ENCODE measurements at places on chromosomes 1 and 21.

GRCh38 chr1:1157426-1157913, 16.2 kb upstream of the TTLL10 start:
- DNase-seq: no peak

DNA sequence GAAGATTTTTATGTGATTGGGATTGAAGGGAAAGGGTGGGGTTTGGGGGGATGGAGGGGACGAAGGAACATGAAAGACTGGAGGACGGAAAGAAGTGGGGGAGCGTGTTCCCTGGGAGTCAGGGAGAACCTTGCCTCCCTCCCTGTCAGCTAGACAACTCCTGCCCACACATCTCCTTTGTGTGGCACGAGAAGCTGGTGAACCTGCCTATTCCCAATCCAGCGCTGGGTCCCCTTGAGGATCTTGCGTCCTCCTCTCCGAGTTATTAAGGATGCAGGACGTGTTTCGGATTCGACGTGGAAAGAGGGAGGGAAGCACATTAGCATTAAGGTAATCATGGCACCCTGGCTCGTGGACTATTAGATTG, 1.4 kb downstream of the LRRC7 start:
- no peak for DNase-seq

GRCh38 chr1:67019121-67019520, 34.8 kb downstream of the SLC35D1 start:
- no peak for DNase-seq

GRCh38 chr1:30650968-30651320, 72.4 kb downstream of the MATN1 start:
- no peak for DNase-seq

DNA sequence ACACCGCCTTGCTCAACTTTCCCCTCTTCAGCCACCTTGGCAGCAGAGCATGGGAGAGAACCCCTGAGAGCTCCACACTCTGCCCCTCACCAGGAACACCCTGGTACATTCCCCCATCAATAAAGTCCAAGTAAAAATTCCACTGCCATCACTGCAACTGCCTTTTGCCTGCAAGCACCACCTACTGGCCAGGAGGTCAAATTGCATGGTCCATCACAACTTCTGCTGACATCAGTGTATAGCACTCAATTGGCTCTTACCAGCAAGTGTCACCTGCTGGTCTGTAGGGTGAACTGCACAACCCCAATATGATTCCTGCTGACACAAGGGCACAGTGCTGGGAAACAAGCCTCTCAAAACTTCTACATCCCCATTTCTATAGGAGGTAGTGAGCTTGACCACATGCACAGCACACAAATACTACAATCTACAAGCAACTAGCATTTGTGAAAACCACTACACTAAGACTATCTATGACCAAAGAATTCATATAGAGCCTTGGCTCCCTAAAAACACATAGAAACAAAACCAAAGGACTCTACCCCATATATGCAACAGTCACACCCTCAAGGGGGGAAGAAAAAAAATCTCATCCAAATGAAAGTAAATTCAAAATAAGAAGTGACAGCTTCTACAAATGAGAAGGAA, 69.2 kb downstream of the FASLG start:
- no peak for DNase-seq

- DNase-seq: no peak
Measured at GRCh38 chr1:185369786-185370185, 52.7 kb upstream of the IVNS1ABP start.

- DNase-seq: no peak
Measured at GRCh38 chr1:234214911-234215892, 158.1 kb upstream of the COA6 start.

DNA sequence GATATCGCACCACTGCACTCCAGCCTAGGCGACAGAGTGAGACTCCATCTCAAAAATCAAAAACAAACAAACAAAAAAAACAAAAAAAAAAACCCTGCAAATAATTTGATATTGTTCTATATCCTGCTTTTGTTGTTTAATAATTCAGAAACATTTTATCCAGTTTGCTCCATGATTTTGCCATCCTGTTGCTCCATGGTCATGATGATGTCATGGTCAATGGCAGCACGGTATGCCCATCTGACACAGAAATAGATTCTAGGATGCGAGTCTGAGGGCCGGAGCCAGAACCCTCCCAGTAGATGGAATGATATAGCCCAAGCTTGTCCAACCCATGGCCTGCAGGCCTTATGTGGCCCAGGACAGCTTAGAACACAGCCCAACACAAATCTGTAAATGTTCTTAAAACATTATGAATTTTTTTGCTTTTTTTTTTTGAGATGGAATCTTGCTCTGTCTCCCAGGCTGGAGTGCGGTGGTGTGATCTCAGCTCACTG, 39.8 kb downstream of the EDARADD start:
- DNase-seq: no peak

DNA sequence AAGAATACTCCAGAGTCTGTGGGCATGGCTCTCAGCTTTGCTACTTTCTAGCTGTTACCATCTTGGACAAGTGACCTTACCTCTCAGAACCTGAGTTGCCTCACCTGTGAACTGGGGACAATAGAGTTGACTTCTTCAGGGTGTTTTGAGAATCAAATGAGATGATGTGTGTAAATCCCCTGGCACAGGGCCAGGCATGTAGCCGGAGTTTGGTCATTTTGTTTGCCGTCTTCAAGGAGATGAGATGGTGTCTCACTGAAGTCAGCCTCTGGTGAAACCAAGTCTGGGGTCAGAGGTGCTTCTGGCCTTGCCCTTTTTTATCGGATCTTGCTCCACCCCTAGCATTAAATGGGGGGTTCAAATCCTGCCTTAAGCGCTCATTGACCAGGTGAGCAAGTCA, 149.2 kb upstream of the TMEM51 start:
- DNase-seq: no peak

DNA sequence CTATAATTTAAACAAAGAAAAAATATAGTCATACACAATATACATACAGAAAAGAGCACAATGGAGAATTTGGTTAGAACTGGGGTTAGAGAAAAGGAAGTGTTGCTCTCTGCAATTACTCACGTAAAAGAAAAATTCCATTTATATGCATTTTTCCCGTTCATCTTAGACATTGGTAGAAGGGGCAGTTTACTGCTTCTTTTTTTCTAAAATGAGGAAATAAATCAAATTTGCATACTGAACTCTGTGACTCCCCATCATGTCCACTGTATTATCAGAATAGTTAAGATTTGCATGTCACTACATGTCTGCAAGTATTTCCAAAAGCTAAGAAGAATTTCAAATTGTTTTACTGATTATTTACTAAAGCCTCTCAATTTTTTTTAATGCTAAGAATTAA, 44.1 kb upstream of the C1orf105 start:
- DNase-seq: no peak

DNA sequence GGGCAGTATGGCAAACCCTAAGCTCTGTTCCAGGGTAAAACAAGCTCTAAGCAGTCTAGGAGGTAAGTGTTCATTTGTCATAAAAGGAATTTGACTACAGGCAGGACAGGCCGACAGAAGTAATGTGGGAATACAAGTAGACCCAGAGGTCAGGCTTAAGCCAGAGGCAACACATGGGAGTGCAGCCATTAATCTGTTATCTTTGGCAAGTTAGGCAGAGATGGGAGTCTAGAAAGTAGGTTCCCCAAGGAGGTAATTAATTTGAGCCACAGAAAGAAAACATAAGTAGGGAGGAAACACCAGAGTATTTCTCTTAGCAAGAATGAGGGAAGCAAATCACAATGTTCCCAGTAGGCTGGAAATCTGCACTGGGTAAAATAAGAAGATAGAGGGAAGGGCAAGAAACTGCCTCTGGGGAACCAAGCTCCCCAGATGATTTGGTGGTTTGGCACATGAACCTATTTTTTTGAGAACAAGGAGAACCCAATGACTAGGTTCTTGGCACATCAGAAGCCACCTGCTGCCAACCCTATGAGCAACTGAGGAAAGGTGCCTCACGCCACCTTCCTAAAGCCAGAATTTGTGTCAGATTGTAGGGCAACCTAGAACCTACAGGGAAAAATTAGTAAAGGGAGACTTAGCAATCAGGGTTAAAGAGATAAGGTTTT, 636.4 kb upstream of the PLXNA2 start:
- no peak for DNase-seq

DNA sequence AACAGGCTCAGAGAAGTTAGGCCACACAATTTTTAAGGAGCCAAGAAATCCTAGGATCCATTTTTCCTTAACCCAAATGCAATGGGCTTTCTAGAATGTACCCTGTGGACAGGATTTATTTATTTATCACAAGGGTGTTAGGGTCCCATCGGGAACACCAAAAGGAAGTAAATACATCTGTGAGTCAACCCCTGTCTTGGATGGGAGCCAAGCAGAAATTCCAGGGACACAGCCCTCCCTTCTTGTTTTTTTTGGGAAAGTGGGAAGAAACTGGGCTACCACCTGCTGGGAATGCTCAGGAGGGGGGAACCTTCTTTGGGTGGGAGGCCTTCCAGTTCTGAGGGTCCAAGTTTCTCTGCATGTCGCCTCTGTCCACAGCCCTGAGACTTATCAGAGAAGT, 1.3 kb downstream of the CRNN start:
- DNase-seq: no peak

DNA sequence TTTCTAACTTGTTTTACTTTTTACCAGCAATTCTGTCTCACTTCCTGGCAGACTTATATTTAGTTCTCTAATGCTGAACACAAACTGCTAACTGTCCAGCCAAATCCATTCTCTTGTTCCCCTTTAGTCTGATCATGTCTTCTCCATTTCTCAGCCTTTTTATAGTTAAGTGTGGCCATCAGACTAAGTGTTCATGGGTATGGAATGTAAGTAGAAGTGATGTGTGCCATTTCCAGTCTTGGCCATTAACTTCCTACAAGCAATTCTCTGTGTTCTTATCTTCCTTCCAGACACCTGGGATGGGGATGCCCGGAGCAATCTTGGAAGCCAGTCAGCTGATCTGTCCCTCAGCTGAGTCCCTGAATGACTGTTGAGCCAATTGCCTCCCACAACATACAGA, 165.8 kb downstream of the ST6GALNAC3 start:
- no peak for DNase-seq

- DNase-seq: no peak
Measured at GRCh38 chr21:41653243-41653953, 113.5 kb downstream of the RIPK4 start.

GRCh38 chr1:159248311-159248710, 43.6 kb downstream of the ACKR1 start:
- DNase-seq: no peak

DNA sequence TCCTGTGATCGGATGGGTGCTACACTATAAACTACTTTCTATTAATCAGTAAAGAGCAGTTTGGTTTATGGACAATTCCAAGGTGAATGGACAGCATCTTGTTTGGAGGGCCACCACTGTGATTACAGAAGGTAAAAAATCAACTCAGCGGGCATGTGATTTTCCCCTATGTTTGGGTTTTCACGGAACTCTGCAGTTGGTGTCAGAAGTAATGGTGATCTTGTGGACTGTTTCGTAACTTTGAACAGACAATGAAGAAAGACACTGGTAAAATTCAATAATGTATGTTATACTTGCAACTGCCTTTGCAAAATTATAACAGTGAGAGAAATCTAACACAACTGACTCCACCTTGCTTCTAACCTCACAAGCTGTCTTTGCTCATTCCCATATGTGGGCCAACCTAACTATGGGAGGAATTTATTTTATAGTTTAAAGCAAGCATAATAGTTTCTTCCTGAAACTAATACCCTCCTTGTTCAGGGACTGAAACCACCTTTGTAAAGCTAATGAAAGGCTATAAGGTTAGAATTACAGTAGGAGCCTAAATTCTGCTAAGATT, 53.2 kb downstream of the TRIM33 start:
- no peak for DNase-seq

DNA sequence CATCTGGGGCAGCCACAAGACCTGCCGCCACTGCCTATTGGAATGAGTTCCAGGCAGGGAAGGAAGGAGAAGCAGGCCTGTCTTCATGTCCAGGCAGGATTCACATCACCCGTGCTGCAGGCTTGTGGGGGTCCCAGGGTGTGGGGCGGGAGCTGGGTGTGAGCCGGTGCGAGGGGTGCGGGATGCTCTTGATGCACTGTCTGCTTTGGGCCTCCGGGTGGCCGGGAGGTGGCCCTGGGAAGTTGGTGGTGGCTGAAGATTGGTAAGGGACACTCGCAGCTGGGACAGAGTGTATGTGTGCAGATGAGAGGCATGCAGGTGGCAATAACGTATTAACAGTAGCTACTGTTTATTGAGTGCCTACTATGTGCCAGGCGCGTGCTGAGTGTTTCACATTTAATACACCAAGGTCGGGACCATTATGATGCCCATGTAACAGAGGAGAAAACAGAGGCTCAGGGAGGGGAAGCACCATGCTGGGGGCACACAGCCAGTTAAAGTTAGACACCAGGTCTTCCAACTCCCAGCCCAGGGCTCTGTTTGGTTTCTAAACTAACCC, 3.3 kb downstream of the CROCC start:
- no peak for DNase-seq

DNA sequence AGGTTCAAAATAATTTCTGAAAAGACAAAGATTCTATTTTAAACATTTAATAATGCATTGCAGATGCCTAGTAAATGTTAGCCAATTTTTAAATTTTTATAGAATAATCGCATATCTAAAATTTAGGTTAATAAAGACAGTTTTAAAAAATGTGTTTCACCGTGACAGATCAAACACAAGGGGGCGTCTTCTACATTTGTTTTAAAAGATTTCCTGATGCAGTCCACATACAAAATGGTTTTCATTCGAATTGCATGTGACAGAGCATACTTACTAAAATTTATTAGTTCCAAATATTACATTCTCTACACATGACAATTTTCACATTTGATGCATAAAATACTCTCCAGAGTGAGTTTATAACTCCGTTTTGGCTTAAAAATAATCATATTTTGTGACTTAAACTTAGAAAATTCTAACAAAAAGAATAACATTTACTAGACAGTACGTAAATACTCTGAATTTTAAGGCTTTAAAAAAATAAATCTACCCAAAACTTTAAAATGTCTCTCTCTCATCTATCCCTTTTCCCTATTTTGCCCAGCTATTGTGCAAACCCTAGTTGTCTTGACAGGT, 75.5 kb downstream of the ADAMTS1 start:
- peak; percentile 19 for DNase-seq

GRCh38 chr1:183632964-183633363, 2.6 kb downstream of the ARPC5 start:
- no peak for DNase-seq

- DNase-seq: no peak
Measured at GRCh38 chr1:244350027-244350426, 101.7 kb downstream of the ADSS2 start.

DNA sequence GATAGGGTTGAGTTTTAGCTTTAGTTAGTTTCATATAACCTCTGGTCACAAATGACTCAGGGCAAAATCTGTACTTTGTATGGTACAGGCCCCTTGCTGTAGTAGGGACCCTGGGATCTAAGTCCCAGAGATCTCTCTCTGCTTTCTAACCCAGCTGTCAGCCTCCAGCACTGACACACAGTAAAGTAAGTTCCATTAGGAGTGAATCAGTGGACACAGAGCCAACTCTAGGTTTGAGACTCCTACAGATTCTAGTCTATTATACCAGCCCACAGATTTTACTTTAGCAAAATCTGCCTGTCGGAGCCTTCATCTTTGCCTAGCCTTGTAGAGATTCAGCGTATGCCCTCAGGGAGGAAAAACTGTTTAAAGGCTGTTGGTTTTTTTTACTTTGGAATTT, 52.5 kb downstream of the ANGPTL1 start:
- DNase-seq: no peak
